ENCODE measurements at places on chromosomes 4 and X.

DNA sequence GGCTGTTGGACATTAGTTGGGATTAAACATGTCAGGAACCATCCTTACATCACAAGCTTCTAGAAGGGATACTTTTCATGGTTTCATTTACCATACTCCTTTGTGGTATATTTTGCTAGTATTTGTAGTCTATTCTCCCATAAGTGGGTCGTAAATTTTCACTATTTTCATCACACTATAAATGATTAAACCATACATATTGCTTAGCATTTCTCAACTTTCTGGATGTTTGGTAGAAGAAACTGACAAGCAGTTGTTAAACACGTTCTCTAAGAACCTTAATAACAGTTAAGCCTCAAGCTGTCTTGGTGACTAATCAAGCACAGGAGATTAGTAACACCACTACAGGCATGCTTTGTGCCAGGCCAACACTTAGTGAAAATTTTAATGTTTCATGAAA lies 375.5 kb downstream of the NAF1 start:
- DNase-seq, result no peak

GRCh38 chr4:70927502-70928137 lies 25.5 kb downstream of the MOB1B start:
- DNase-seq, result no peak

GRCh38 chrX:150035531-150035930 lies 97.2 kb upstream of the EOLA2 start:
- DNase-seq, result no peak

DNA sequence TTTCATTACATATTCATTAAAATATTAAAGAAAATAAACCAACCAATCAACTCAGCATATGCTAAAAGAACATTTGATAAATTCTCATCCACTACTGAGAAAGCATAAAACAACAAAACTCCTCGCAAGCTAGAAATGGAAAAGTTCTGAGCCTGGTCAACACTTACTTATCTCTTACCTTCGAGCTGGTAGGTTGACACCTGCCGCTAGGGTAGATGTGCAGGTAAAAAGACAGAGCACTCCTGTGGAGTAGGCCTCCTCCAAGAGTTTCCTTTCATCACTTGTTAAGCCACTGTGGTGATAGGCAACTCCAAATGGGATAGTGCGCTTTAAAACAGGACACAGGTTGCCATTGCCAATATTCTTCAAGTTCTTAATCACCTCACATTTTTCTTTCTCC lies 18.9 kb downstream of the HELQ start:
- DNase-seq, result no peak

DNA sequence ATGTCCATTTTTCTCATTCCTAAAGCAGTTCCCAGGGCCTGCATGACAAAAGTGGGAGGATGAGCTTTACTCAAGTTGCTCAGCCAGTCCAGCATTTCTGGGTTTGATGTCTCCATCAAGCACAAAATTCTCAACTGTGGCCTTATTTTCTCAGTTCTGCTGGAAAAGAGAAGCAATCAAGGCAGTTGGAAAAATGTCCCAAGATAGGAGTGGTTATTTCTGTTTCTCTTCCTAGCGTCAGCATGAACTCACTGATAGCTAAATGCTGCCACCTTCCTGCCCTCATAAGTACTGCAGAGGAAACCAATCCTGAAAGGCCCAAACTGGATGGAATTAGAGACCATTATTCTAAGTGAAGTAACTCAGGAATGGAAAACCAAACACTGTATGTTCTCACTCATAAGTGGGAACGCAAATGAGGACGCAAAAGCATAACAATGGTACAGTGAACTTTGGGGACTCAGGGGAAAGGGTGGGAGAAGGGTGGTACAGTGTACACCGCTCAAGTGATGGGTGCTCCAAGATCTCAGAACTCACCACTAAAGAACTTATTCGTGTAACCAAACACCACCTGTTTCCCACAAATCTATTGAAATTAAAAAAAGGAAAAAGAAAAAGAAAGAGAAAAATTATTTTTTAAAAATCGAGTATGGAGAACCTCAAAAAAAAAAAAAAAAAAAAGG lies 29.6 kb downstream of the ADH7 start:
- DNase-seq, result peak; percentile 71

GRCh38 chrX:132171478-132171877 lies 43.7 kb upstream of the FRMD7 start:
- no peak for DNase-seq

GRCh38 chrX:50638123-50638522 lies 167.5 kb upstream of the DGKK start:
- no peak for DNase-seq

DNA sequence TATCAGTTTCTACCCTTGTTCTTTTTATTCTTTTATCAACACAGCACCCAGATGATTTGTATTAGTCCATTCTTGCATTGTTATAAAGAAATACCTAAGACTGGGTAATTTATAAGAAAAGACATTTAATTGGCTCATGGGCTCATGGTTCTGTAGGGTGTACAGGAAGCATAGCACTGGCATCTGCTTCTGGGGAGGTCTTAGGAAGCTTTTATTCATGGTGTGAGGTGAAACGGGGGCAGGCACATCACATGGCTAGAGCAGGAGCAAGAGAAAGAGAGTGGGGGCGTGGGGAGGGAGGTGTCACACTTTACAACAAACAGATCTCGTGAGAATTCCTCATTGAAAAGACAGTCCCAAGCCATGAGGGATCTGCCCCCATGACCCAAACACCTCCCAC lies 285.3 kb downstream of the SMARCA1 start:
- no peak for DNase-seq

- no peak for DNase-seq
Measured at GRCh38 chr4:106987311-106987710, 48.8 kb downstream of the DKK2 start.

DNA sequence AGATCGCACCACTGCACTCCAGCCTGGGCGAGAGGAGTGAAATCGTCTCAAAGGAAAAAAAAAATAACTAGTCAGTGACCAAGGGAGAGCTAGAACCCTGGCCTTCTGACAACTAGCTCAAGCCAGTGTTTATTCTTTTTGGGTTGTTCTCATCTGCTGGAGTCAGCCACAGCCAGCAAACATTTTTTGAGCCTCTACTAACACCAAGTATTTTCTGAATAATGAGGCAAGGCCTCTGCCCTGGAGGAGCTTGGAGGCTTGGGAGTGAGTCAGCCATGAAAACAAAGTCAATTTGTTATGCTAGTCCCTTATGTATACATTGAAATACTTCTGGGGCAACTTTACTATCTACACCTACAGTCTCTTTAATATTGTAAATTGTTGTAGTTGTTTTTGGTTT lies 46.5 kb downstream of the TMA16 start:
- DNase-seq, result peak; percentile 78

DNA sequence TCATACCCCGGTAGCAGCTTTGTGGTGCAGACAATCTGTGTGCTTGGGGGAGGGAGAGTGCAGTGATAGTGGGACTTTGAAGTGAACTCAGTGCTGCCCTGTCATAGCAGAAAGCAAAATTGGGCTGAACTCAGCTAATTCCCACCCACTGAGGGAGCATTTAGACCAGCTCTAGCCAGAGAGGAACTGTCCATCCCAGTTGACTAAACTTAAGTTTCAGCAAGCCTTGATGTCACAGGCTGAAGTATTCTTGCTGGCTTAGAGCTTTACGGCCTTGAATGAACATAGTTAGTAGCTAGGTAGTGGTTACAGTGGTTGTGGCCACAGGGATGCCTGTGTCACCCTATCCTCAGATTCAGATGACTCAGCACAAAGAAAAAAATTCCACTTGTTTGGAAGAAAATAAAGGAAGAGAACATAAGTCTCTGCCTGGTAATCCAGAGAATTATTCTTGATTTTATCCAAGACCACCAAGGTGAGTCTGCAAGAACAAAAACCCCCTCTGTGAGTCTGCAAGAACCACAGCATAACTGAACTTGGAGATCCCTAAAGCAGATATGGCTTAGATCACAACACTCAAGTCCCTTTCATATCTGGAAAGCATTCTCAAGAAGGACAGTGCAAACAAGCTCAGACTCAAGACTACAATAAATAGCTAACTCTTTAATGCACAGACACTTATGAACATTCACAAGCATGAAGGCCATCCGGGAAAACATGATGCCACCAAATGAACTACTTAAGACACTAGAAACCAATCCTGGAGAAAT lies 39.4 kb downstream of the ADH7 start:
- DNase-seq, result no peak

- DNase-seq, result peak; percentile 71
Measured at GRCh38 chr4:54090804-54091623, 8.9 kb upstream of the GSX2 start.

- DNase-seq, result no peak
Measured at GRCh38 chr4:85772470-85772869, 297.5 kb downstream of the ARHGAP24 start.

DNA sequence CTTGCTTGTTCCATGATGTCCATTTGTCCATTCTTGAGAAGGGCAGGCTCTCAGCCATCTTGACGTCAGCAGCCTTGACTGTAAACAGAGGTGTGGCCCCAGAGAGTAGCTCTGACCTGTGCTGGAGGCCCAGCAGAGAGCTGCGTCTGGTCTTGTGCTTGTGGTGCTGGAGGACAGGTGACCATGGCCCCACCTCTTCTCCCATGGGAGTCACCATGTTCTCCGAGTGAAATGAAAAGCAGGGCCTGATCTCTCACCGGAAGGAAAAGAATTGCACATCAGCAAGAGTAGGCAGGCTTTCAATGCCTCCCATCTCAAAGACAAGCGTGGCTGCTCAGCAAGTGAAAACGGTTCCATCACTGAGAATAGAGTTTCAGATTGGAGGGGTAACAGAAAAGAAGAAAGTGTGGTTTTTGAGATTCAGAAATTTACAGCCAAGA lies 11.5 kb downstream of the PARM1 start:
- no peak for DNase-seq

- DNase-seq, result no peak
Measured at GRCh38 chr4:168724686-168725411, 228.0 kb downstream of the PALLD start.

- no peak for DNase-seq
Measured at GRCh38 chrX:40009890-40010289, 87.9 kb downstream of the BCOR start.

- DNase-seq, result no peak
Measured at GRCh38 chr4:56701161-56701480, 20.0 kb upstream of the HOPX start.

DNA sequence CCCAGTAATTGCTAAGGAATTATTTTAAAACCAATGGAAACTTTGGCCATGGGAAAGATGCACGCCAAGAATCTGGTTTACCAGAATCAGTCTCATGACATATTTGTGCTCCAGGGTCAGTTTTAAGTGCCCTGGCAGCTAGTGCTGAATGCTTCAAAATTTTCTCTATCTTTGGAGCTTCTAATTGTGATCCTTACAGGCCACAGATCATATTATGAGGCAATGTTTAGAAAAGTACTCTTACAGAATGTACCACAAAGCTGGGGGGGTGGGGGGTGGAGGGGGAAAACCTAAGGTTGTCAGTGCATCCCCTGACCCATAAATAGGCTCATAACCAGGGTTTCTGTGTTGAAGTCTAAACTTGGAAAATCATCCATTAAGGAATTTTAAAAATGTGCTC lies 514.5 kb downstream of the INPP4B start:
- no peak for DNase-seq

GRCh38 chr4:138344054-138344453 lies 101.9 kb upstream of the SLC7A11 start:
- DNase-seq, result no peak

DNA sequence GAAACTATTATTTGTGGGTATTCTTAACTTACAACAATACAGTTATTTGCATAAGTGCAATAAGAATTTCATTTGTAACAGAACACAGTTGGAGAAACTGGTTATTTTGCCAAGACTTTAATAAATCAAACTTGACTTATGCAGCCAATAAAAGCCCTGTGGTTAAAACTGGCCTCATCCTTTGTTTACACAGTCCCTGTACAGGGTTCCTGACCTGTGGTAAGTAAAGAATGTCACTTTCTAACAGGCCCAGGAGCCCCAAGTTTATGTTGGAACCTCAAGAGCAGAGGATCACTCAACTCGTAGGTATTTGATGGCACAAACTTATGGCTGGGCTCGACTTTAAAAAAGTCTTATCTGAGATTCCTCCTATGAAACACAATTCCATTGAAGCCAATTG lies 88.6 kb upstream of the PTCHD1 start:
- DNase-seq, result no peak

DNA sequence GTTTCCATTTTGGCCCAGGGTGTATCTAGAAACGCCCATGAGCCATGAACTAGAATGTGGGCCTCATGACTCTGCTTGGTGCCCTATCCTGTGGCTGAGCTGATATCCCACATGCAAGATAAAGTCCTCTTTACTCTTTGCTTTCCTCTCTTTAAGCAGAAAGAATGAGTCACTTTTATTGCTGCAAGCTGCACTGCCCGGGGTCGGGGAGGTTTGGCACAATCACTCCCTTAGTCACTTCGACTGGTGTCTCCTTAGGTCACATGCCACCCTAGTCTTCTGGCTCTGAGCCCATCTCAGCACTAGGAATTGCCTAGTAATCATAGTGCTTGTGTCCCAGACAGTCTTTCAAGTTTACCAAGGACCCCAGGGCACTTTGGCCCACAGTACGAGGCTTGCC lies 75.1 kb upstream of the CXorf66 start:
- no peak for DNase-seq

DNA sequence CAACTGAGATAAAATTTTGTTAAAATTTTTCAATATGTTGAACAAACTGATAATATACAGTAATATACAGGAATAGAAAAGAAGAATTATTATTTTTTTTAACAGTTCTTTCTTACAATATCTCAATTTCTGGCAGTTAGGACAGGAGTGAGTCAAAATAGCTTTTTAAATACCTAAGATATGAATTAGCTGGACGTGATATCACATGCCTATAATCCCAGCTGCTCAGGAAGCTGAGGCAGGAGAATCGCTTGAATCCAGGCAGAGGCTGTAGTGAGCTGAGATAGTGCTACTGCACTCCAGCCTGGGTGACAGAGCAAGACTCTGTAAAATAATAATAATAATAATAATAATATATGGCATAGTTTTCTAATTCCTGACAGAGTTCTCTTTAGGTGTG lies 1039.3 kb downstream of the STPG2 start:
- DNase-seq, result no peak

GRCh38 chr4:125762537-125762936 lies 447.8 kb downstream of the FAT4 start:
- DNase-seq, result peak; percentile 10
